ENCODE measurements at places on chromosomes 7 and 10.
A peak's percentile ranks its signal among the peaks of the same experiment; 100 is the strongest.

- DNase-seq, result no peak
Measured at GRCh38 chr10:70682920-70683600, 10.8 kb downstream of the ADAMTS14 start.

- no peak for DNase-seq
Measured at GRCh38 chr7:25731068-25731845, 420.7 kb upstream of the NFE2L3 start.

DNA sequence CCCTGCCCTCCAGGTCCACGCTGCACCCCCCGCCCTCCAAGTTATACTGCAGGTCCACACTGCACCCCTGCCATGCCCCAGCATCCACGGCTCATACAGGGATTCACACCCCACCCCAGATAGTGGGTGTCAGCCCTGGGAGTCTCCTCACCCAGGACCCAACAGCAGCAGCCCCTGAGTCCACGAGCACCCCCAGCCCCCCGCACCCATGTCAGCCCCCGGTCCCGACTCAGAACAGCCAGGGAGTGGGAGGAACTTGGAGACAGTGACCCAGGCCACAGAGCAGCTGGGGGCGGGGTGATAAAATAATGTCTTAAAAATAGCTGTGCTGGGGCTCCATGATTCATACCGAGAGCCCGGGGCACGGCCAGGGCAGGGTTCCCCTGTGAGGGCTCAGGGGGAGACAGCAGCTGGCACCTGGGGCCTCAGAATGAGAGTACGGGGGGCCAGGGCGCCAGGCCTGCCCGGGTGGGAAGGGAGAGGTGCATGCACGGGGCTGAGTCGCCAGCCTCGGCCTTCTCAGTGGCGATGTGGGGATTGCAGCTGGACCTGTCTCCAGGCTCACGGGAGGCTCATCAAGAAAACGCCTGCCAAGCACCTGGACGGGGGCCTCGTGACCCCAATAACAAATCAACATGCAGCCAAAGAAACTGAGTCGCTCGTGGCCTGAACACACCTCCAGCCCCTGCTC, 29.8 kb downstream of the ADAP1 start:
- DNase-seq, result no peak

DNA sequence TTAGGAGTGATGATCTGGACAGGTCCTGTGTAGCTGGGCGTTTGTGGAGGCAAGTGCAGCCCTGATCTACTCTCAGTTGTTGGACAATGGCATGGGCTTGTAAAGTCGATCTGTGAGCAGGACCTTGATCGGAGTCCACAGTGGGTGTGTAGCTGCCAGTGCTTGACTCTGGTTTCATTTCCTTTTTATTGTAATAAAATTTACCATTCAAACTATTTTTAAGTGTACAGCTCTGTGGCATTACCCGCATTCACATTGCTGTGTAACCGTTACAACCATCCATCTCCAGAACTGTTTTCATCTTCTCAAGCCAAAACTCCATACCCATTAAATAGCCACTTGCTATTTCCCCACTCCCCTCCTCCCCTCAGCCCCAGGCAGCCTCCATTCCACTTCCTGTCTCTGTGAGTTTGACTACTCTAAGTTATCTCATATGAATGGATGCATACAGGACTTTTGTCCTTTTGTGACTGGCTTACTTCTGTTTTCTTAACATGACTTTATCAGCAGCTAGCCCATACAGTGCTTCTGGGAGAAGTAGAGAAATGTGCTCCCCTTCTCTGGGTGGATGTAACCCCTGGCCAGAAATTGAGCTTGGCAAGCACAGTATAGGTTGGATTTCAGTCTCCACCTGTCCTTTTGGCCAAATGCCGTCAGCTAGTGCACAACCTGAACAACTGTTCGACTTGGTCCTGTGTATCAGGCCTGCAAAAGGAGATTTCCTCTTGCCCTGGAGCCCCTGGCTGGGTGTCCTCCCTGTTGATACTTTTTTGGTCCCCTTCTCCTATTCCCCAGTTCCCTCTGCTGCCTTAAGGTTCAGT, 180.0 kb downstream of the LRMDA start:
- no peak for DNase-seq

DNA sequence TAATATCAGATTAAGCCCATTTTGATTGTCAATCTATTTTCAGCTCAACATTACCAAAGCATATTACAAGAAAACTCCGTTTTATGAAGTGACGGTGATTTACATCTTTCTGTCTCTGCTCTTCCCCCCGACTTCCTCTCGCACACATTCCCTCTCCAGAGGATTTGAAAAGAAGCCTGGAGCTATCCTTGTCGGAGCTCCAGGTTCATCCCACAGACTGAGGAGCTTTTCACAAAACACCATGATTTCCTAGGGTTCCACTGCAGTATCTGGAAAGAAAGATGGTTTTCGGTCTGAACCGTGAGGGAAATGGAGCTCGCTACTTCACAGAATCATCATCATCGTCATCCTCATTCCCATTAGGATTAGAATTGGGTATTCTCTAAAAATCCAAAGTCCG, 655.5 kb upstream of the MGMT start:
- DNase-seq, result peak; percentile 45

- no peak for DNase-seq
Measured at GRCh38 chr10:98533746-98534445, 87.2 kb upstream of the HPS1 start.

GRCh38 chr10:78974617-78975317, 94.0 kb upstream of the ZMIZ1 start:
- DNase-seq, result peak; percentile 63

DNA sequence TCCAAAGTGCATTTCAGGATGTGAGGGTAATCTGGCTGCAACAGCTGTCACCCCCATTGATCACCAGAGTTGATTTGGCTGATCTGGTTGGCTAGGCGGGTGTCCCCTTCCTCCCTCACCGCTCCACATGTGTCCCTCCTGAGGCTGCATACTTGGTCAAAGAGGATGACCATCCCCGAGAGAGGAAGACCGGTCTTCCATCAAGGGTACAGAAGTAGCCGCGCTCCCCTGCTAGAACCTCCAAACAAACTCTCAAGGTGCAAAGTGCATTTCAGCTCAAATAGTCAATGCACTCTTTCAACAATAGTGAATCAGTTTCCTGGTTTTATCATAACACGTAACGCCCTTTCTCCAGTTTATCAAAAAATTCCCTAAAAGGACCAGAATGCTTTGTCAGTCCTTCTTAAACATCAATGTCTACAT, 44.6 kb downstream of the CARD11 start:
- DNase-seq, result no peak

- no peak for DNase-seq
Measured at GRCh38 chr10:63093227-63093626, 39.9 kb upstream of the NRBF2 start.

DNA sequence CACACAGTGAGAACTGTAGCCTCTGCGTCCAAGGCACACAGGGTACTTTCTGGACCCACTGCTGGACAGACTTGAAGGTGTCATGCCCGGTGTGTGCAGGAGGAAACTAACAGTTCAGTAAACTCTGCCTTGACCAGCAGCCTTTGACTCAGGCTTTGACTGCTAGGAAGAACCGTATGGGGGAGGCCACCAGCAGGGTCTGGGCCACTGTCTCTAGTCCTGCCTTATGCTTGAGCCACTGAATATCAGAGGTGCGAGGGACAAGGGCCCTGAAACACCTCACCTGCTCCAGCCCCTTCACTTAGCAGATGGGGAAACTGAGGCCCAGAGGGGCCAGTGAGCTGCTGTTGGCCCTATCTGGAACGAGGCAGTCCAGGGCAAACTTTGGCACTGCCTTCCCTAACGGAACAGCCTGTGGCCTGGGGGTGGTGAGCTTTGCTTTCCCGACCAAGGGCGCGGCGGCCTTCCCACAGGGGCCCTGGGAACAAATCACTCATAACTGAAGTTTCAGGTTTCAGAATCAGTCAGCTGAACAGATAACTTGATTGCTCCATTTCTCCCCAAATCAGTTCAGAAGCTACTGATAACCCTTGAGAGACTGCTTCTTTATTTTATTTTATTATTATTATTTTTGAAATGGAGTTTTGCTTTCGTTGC, 130.0 kb downstream of the FAM53B start:
- no peak for DNase-seq

DNA sequence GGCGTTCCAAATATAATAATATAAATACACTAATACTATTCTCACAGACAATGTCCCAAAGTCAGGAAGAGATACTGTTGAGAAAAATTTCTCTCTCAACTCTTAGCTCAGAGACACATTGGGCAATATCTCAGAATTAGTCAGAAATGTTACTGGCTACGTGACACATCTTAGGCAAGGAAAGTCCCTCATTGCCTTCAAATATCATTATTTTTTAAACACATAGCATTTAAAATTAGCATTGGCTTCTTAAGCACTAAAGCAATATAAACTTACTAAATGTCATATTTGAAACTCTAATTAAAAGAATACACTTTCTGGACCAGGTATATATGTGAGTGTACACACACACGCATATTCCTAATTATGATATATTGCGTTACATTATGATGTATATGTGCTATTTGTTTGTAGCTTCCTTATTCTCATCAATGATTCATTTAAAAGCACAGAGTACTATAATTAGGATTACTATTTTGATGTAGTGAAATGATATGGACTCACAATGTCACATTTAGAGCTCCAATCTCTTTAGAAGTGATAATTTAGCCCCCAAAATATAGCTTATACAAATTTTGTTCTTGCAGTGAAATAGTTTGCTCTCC, 255.8 kb downstream of the TWIST1 start:
- no peak for DNase-seq

GRCh38 chr10:69268761-69269416, 9.4 kb upstream of the HK1 start:
- DNase-seq, result no peak

- no peak for DNase-seq
Measured at GRCh38 chr10:28569506-28570159, 36.7 kb downstream of the WAC start.

- no peak for DNase-seq
Measured at GRCh38 chr10:3525832-3526449, 259.1 kb downstream of the KLF6 start.

GRCh38 chr10:1475771-1476454, 261.4 kb downstream of the ADARB2 start:
- no peak for DNase-seq

DNA sequence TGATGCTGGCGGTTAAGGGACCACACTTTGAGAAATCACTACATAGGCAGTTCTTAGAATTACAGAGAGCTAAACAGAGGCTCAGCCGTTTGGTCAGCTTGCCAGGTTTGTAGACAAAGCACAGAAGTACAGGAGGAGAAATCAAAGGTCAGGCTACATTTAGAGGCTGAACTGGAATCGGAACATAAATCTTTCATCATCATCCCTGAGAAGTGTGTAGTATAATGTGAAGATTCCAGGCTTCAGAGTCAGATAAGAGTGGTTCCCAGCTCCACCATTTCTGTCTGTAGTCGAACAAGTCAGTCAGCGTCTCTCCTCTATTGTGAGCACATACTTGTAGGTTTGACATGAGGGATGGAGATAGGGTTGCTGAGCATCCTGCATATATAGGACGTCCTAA, 18.9 kb downstream of the CDK1 start:
- no peak for DNase-seq

- no peak for DNase-seq
Measured at GRCh38 chr10:122290334-122290733, 19.2 kb downstream of the BTBD16 start.

DNA sequence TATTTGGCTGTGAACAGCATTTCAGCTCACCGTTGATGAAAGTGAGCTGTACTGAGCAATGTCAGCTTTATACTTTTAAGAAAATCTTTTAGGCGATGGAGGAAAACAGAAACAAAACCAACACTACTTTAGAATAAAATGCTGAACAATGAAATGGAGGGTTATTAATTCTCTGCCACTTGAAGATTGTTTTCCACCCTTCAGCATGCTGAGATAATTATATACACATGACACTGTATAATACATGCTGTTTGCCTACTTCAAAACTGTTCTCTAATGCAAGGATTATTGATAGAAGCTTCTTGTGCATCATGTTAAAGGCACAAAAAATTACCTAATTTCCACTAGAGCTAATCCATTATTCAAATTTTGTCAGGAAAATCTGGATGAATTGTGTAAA, 66.8 kb downstream of the CACNA2D1 start:
- DNase-seq, result no peak

DNA sequence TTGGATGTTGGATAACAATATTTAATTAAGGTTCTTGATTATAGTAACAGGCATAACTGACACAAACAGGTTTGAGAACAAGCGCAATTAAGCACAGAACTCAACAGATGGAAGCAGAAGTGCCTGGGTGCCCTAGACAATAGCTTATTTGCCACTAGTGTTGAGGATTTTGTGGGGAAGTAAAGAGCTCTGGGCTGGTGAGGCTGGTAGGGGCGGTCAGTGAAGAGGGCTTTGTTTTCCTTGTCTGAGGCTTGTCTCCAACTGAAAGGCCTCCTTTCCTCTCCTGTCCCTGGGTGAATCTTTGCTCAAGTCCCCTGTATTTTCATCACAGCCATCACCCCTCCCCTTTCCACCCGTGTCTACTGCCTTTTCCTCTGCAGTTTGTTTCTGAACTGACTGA, 104.6 kb downstream of the KAT6B start:
- no peak for DNase-seq

Measured in right forelimb (tissue), 1 donor.